Putamen (tissue), 1 donor: ENCODE measurements at places on chromosomes 3 and 15.
A peak's percentile ranks its signal among the peaks of the same experiment; 100 is the strongest.

GRCh38 chr3:162507397-162507796, 1010.8 kb downstream of the OTOL1 start:
- no peak for DNase-seq

DNA sequence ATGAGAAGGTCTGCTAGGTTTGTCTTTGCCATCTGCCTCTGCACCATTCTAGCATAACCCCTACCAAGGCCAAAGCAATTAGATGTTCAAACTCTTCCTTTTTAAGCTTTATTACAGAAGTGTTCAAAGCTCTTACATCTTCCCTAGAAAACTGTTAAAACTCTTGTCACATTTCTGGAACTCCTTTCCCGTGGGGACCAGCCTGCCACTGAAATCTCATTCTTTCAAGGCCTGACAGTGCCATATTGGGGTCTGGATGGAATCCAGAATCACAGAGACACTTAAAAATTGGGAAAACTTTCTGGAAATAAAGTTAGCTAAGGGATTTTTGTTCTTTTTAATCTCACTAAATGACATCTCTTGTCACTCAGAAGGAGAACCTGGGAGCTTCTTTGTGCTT, 153.8 kb upstream of the SLCO3A1 start:
- DNase-seq: no peak

GRCh38 chr3:104080088-104080626, 1286.6 kb upstream of the ALCAM start:
- no peak for DNase-seq

DNA sequence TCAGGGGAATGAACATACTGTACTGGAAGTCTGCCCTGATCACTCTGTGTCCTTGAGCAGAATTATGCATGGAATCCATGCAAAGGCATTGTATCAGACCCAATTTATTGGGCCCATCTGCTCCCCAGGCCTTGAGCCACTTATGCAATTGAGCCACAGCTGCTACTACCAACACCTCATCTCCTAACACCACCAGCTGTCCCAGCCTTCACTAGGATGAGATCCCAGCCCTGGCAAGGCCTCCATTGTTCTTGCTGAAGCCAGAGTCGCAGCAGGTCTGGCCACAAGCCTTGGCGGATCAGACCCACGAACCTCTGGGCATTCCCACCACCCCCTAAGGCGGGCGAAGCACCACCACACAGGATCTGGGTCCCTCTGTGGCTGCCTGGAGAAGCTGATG, 9.2 kb upstream of the NME9 start:
- no peak for DNase-seq

DNA sequence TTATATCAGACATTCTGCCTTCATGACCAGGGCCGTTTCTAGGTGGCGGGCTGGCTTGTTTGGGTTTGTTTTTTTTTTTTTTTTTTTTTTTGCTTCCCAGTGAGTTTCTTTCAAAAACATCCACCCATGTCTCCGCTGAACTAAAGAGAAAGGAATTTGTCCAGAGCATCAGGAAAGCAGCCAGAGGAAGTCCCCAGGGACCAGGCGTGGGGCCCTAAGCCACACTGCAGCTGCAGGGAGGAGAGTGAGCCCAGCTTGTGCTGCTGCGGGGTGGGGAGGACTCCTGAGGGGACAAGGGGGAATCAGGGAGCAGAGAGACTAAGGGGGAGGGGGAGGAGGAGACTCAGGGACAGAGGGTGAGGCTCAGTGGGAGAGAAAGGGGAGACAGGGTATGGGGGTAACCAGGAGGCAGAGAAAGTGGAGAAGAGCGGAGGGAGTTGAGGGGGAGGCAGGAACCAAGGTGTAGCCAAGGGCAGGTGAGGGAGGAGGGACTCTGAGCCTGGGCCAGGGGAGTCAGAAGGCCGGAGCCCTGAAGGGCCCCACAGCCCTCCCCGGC, 49.5 kb downstream of the CYP11A1 start:
- DNase-seq: no peak

DNA sequence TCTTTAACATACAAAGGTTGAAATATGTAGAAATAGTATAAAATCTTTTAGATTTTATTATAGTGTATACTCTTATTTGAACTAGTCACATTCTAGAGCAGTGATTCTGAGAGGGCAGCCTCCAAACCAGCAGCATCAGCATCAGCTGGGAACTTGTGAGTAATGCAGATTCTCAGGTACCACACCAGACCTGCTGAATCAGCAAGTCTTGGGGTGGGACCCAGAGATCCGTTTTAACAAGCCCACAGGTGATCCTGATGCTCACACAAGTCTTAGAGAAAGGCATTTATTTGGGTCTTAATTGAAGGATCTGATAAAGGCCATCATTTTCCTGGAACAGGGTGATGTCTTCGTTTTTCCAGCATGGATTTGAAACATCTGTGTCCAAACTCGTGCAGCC, 159.0 kb upstream of the NUDT16 start:
- no peak for DNase-seq

DNA sequence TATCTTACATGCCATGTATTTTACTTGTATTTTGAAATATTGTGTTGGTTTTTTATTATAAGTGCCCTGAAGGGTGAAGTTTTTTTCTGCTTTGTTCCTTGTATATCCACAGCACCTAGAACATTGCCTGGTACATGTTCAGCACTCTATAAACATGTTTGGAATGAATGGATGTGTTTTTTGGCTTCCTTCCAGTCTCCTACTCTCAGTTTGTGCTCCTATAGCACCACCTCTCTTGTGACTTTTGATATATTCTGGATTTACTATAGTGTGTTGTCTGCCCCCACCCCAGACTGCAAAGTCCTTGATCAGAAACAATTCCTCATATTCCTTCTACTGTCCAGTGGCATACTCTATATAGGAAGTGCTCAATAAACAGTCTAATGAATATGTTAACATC, 60.6 kb downstream of the PLCL2 start:
- no peak for DNase-seq

DNA sequence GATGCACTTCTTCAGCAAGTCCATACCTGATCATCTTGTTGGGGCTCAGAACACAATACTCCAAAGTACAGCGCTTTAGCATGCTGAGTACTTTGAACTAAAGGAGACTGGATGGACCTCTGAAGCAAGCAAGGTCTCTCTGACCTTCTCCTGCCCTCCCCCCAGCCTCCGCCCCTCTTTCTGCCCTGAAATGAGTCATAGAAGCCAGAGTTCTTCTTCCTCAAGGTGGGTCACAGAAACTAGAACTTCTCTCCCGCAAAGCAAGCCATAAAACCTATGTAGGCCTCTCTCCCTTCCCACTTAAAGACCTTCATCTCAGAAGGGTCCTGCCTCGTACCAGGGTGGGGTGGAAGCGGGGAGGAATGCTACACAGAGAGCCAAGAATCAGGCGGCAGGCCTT, 230.5 kb upstream of the PROK2 start:
- DNase-seq: no peak

GRCh38 chr15:73467758-73468157, 24.8 kb downstream of the REC114 start:
- DNase-seq: no peak

DNA sequence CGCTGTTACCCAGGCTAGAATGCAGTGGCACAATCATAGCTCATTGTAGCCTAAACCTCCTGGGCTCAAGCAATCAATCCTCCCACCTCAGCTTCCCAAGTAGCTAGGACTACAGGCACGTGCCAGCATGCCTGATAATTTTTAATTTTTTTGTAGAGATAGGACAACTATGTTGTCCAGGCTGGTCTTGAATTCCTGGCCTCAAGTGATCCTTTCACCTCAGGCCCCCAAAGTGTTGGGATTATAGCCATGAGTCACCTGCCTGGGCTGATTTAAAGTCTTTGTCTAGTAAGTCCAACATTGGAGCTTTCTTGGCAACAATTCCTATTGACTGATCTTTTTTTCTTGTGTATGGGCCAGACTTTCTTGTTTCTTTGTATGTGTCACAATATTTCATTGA, 28.1 kb downstream of the SPINK8 start:
- no peak for DNase-seq

DNA sequence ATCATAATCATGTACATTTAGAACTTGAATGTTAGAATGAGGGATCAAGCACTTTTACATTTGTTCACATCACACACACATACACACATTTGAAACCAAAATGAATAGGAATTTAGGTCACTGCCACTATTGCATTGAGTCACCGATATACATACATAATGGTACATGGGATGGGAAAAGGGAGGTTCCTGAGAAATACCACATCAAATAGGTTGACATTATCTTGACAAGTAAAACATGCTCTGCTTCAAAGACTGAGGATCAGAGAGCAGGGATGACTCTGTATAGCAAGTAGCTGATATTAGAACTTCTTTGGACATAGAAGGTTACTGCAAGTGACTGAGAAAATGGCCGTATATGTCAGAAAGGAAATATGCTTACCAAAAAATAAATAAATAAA, 847.2 kb downstream of the PLOD2 start:
- no peak for DNase-seq

DNA sequence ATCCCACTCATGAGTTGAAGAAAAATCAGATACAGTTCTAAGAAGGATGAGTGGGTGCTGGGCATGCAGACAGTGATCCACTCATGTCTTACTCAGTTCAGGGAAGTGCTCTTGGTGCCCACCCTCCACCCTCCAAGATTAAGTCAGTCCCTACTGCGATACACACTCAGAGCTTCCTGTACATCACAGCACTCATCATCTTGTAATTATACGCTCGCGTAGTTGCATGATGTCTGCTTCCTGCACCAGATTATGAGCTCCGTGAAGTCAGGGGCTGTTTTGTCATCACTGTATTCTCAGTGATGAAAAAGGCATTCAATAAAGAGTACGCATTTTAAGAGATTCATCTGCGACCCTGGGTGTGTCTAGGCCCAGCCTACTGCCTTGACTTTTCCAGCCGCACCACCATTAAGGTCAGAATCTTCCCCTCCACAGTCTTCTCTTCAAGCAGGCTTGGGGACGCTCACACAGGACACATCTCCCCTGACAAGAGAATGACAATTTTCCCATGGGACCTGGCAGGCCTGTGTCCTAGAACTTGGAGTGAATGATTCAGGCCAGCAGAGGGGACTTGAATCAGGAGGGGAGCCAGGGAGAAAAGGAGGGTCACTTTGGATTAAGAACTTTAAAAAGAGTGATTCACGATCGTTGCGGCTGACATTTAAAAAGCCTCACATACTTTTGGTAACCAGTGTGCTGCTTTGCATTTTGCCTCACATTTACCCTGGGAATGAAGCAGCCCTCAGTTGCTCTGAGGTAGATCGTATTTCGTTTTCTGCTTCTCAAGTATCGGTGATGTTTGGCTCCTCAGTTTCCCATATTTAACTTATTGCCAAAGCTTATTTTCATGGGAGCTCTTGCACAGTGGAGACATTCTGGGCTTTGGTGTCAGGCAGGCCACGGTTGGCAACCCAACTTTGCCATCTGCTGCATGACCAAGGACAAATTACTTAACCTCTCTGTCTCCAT, 7.9 kb upstream of the PDE8A start:
- no peak for DNase-seq

DNA sequence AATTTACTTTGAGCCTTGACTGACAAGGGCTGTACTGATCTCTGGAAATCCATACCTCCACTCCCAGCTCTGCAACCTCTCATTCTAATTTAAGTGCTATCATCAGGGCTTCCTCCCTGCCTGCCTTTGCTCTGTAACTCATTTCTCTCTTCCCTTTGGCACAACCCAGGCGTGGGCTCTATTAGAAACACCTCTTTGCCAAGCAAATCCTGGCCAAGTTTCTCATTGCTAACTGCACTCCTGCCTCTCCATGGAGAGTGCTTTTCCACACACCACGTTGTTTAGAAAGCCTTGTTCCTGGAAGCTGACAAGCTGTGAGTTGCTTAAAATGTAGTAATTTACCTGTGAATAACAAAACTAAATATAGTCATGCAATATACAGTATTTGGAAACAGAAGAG, 20.1 kb upstream of the FSTL1 start:
- no peak for DNase-seq

DNA sequence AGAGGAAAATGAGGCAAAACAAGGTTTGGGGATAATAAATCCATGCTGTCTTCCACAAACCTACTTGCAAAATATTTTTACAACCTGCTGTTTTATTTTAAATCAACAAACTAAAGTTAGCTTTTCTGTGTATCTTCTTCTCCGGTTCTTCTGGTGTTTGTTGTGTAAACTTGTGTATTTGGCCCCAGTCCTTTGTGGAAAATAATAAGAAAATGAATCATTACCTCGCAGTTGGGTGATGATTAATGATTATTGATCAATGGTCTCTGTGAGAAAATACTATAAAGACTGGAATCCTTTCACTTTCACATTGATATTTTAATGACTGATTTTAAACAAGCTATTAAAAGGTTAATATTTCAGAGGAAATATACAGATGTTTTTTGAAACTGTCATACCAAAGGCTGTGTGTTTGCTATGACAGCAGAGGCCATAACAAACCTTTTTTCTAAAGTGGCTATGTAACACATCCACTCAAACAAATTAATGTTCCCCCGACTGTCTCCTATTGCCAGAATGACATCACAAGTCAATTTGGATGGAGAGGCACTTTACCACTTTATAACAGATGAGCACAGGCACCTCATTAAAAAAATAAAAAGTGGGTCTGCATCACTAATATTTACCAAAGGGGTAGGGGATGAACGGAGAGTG, 152.5 kb downstream of the MEX3B start:
- DNase-seq: no peak

- DNase-seq: no peak
Measured at GRCh38 chr15:99296386-99296785, 45.1 kb downstream of the LRRC28 start.

DNA sequence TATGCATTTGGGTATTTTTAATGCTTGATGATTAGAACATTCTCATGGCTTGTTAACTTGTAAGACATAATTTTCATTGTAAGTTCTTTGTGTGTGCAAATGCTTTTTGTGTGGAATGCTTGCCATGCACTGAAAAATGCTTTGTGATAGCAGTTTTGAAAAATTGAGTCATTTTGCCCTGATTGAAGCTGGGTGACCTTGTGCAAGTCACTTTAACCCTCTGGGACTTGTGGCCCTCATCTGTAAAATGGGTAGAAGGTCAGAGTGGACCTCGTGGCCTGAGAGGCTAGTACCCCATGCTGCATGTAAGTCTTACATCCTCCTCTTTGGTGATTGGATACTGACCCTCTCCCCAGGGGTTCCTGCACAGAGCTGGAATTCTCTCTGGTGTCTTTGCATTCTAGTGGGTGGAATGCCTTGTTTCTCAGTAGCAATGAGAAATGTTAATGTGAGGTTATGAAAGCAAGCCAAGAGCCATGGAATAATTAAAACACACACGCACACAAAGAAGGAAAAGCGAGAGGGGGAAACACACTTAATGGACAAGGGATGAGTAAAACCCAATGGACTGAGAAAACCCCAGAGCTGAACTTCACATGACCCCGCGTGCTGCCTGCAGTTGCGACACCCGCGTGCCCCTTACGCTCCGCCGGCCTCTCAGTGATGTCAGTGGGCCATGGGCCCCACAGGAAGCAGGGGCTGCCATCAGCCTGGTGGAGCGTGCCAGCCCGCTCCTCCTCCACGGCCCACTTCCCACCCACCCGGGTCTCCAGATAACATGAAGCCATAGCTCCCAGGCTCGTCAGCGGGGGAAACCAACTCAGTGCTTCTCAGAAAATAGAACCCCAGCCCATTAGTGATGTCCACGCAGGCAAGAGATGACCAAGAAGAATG, 44.0 kb downstream of the SMAD3 start:
- no peak for DNase-seq

GRCh38 chr3:10286596-10287295, 6.0 kb downstream of the GHRL start:
- peak; percentile 43 for DNase-seq

- no peak for DNase-seq
Measured at GRCh38 chr3:176490357-176490756, 706.9 kb downstream of the TBL1XR1 start.

- DNase-seq: no peak
Measured at GRCh38 chr3:192022412-192022811, 561.4 kb downstream of the PYDC2 start.
